EL (cell line): ENCODE measurements at places on chromosomes 12 and 14.
A peak's percentile ranks its signal among the peaks of the same experiment; 100 is the strongest.

- peak; percentile 50 for DNase-seq
Measured at GRCh38 chr12:26017484-26018211, 59.2 kb downstream of the RASSF8 start.

- no peak for DNase-seq
Measured at GRCh38 chr14:76463105-76463504, 87.2 kb downstream of the ESRRB start.

- DNase-seq, result no peak
Measured at GRCh38 chr12:128055567-128055966, 211.4 kb upstream of the TMEM132C start.

GRCh38 chr12:24814379-24815113, 134.4 kb downstream of the BCAT1 start:
- DNase-seq, result no peak

- DNase-seq, result no peak
Measured at GRCh38 chr14:44027397-44027796, 479.7 kb downstream of the FSCB start.

DNA sequence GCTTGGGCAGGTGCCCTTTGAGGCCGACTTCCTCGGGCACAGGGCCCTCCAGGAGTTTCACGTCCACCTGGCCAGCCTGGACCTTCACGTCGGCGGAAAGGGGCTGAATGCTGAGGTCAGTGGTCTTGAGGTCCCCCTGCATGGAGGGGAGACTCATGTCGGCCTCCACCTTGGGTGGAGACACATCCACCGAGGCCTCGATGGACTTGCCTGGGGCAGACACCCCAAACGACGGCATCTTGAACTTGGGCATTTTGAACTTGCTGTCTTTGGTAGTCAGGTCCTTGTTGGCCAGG, 24.0 kb downstream of the PLD4 start:
- DNase-seq, result no peak

- DNase-seq, result no peak
Measured at GRCh38 chr12:54667945-54668344, 19.8 kb upstream of the DCD start.

DNA sequence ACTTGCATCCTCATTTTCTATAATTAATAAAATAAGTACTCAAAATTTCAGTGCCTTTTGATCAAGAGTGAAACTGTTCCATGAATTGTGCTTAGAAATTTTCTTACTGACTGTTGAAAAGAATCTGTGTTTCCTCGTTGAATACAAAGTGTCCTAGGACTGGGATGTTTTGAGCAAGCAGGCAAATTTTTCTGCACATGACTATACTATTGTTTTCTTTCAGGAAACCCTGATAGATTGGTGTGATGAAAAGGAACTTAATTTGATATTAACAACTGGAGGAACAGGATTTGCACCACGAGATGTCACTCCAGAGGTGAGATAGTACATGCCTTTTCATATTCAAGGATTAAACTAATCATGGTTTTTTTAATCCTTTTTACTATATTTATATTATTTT, 316.3 kb downstream of the GPHN start:
- DNase-seq, result no peak

GRCh38 chr14:99268810-99269707, 2.9 kb downstream of the BCL11B start:
- no peak for DNase-seq

GRCh38 chr14:23528555-23528954, 23.0 kb downstream of the ZFHX2 start:
- DNase-seq, result no peak

GRCh38 chr12:56074396-56074795, 5.6 kb upstream of the ERBB3 start:
- no peak for DNase-seq

DNA sequence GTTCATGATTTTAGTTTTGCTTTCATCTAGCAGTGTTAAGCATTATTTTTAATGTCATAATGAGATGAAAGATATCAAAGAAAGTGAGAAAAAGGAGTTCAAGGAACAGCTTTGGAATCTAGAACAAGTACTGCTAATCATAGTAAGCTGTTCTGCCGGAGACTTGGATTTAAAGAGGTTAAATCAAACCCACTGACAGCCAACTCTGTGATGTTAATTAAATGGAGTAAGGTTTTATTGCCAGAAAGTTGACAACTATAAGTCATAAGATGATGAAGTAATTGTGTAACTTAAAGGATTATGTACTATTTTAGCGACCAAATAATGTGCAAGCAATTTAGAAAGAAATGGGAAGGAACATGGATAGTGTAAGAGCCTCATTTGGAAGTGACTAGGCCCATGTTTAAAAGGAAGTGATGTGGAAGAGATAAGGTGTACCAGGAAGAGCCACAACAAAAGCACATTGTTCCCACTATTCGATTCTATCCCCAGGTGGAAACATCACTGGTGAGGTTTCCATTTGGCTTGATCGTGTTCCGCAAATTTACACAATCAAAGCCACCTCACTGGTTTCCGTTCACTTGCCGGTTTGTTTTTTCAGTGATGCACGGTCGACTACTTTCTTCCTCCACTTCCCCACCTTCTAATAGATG, 388.5 kb downstream of the PAWR start:
- DNase-seq, result no peak

- peak; percentile 65 for DNase-seq
Measured at GRCh38 chr12:32312049-32312670, 87.2 kb upstream of the FGD4 start.

DNA sequence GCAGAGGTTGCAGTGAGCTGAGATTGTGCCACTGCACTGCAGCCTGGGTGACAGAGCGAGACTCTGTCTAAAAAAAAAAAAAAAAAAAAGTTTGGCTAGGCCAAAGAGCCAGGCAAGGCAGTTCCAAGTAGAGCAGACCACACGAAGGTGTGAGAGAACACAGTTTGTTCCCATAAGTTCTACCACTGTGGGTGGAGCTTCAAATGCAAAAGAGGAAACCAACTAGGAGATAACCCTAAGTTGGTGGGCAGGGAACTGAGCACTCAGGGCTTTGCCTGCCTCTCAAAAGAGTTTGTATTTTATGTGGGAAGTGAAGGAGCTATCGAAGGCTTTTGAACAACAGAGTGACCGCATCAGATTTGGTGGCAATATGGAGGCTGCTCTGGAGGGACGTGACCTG, 15.1 kb downstream of the SOCS2 start:
- DNase-seq, result no peak

- no peak for DNase-seq
Measured at GRCh38 chr14:94561656-94562010, 391 bp downstream of the SERPINA4 start.

DNA sequence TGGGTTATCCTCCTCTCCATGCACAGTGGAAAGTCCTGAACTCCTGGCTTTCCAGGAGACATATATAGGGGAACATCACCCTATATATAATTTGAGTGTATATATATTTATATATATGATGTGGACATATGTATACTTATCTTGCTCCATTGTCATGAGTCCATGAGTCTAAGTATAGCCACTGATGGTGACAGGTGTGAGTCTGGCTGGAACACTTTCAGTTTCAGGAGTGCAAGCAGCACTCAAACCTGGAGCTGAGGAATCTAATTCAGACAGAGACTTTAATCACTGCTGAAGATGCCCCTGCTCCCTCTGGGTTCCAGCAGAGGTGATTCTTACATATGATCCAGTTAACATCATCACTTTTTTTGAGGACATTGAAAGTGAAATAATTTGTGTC, 4.4 kb downstream of the SSTR1 start:
- peak; percentile 22 for DNase-seq

GRCh38 chr14:106790189-106791036, 1264.0 kb downstream of the TMEM121 start:
- DNase-seq, result peak; percentile 1

GRCh38 chr14:26597071-26597588, 703 bp downstream of the NOVA1 start:
- no peak for DNase-seq

- peak; percentile 83 for DNase-seq
Measured at GRCh38 chr14:100076606-100077005, 11.4 kb downstream of the EVL start.

DNA sequence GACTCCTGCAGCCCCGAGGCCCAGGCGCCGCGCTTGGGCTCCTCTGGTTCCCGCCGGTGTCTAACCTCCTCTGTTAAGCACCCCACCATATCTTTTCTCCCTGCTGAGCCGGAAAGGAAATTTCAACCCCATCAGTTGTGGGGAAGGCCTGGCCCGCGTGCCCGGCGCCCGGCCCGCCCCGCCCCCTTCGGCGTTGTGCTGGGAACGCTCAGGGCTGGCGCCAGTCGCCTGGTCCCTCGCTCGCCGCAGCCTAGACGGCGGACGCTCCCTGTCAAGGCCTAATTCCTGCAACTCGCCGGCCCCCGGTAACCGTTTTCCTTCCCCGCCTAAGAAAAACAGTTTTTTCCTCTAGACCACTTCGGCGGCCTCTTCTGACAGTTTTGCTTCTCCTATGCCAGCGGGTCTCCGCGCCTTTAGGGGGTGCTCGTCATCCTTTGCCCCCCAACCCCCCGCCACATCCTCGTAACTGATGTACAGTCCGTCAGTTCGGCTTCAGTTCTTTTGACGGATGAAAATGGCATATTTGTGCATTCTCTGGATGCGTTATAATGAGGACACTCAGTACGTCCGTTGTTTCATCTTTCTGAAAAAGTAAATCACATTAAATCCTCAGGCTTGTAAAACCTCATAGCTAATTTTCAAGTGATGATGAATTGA, 506 bp upstream of the NAP1L1 start:
- no peak for DNase-seq

DNA sequence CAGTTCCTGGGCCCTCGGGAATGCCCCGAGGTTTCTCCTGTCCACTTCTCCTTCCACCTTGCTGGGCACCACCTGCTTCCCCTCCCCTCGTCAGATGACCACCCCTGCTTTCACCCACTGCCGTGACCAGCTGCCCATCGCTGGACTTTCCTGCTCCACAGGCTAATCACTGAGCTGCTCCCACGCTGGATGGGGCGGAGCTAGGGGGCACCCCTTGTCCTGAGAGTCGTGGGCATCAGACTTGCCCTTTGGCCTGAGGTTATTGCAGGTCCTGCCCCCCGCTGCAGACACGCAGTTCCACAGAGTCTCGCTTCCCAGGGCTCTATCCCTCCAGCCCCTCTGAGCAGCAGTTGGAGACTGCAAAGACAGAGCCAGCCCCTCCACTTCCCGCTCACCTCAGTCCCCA, 427 bp downstream of the SLC6A12 start:
- no peak for DNase-seq

- peak; percentile 54 for DNase-seq
Measured at GRCh38 chr14:100067971-100068959, 3.0 kb downstream of the EVL start.

DNA sequence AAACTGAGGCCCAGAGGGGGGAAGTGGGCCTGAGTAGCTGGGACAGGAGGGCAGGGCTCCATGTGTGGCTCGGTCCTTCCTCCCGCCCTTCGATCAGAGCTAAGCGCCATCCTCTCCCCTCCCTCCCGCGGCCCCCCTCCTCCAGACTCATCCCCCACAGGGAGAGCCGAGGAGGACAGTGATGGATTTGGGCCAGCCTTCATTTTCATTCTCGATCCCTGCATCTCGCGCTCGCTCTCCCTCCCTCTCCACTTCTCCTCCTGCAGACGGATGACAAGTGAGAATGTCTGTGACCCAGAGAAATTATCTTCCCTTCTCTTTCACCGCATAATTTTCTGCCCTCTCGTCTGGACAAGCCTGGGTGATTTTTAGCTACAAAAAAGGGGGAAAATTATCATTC, 183.3 kb downstream of the RBM19 start:
- no peak for DNase-seq

DNA sequence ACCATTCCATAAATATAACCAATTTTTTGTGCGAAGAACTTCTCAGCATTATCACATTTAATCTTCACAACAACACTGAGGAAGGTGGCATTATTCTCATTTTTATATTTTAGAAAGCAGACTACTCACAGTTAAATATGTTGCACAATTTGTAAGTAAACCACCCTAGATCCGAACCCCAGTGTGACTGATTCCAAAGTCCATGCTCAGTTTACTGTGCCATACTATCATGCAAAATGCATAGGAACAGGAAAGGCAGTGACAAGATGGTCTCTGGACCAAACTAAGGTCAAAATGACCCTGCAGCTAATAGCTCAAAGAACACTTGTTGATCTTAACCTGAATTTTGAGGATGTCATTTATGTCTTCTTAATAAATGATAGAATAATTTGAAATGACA, 185.4 kb downstream of the GXYLT1 start:
- no peak for DNase-seq

DNA sequence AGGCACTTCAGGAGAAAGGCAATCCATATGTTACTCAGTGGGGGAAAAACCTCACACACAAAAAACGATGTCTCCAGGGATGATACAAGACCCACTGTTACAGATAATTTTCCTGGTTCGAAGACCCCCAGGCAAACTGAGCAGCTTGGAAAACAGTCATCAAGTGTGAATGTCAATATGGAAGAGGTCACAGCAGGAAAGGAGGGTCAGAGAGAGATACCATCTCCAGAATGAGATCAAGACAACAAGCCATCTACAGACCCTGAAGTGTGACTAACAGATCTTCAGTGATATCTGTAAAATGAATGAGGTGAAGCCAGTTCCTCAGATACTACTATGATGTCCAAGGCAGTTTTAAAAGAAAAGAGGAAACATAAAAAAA, 28.6 kb downstream of the GNS start:
- DNase-seq, result no peak

DNA sequence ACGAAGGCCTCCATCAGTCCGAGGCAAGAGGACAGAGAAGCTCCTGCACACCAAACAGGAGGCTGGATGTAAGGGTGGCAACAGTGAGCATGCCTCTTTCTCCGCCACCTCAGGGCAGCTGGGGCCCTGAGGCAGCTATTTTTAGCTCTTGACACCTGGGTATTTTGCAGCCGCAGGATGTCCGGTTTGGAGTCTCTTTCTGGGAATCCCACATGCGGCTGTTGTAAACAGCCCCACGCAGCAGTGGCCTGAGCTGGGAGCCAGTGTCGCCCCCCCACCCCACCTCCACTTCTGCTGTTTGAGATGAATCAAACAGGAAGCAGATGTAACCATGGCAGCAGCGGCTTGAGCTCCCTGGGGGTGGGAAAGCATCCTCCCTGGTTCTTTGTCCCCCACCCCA, 11.7 kb downstream of the HDAC7 start:
- DNase-seq, result peak; percentile 27

GRCh38 chr12:124109760-124110159, 136.7 kb downstream of the ZNF664 start:
- peak; percentile 29 for DNase-seq

GRCh38 chr14:20587489-20588154, at the start of gene RNASE11:
Gene RNASE11, minus strand, starts transcription at chr14:20588001.
- no peak for DNase-seq

GRCh38 chr12:65926119-65926908, 102.0 kb downstream of the HMGA2 start:
- DNase-seq, result no peak

GRCh38 chr12:66739266-66739665, 60.4 kb upstream of the GRIP1 start:
- DNase-seq, result no peak

DNA sequence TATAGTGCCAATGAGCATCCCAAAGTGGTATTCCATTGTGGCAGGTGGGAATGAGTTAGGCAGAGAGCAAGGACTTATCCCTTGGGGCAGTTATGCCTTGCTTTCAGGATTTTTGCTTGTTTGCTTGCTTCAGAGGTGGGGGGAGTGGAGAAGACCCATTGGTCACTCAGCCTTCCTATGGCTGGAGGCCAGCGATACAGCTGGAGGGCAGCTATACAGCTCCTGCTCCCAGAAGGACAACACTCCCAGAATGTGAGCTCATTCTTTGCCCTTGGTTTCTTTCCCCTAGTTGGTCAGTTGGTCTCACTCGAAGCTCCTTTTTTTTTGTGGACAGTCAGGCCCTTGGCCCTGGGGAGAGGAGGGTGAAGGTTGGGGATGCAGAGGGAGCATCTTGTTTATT, 14.5 kb downstream of the KRT83 start:
- no peak for DNase-seq

- DNase-seq, result no peak
Measured at GRCh38 chr14:20732477-20732876, 13.2 kb upstream of the EDDM3A start.

- no peak for DNase-seq
Measured at GRCh38 chr12:56086096-56086495, 6.1 kb downstream of the ERBB3 start.
